ENCODE measurements at places on chromosomes 13 and 19. TPM values are rescaled to one million over a fixed set of nuclear protein-coding genes. Genes with fewer than 3 reads are reported as not detected.
A peak's percentile ranks its signal among the peaks of the same experiment; 100 is the strongest.

Gene SIGLEC11
- polyA plus RNA-seq, result 3.9 TPM

Gene FGF9
- 2.3 TPM for polyA plus RNA-seq

DNA sequence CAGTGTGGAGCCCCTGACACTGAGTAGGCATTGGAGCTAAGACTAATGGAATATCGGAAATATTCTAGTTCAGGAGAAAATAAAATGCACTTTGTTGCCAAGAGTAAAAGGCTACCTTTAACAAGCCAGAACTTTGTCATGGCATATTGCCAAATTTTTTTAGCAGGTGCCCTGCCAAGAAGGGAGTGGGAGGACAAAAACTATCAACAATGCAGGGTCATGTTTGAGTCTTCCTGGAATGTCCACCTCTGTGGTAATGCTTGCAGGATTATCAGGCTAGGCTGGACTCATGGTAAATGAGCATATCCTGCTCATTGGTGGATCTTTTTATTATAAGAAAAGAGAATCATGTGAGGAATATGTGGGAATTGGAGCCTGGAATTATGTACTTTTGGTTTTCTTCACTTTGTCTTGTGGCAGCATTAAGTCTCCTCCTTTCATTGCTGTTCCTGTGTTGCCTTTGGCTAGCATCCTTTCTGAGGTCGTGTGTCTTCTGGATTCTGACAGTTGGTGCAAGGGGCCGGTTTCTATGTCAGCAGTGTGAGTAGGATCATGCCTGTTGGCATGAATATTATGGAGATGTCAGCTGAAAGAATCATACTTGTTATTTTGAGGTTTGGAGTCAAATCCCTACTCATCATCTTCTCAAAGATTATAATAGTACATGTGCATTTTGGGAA, 122.9 kb upstream of the SPRY2 start:
- no peak for DNase-seq
- no peaks in the 10 kb centered on the region for H3K36me3 ChIP-seq
- no peak overlapping the region for H3K27ac ChIP-seq
- H3K4me1 ChIP-seq, result no peaks in the 10 kb centered on the region

GRCh38 chr13:75473468-75473867, 8.5 kb downstream of the TBC1D4 start:
- no peak for DNase-seq
- H3K27ac ChIP-seq, result no peak overlapping the region
- no peak overlapping the region for H3K4me3 ChIP-seq

DNA sequence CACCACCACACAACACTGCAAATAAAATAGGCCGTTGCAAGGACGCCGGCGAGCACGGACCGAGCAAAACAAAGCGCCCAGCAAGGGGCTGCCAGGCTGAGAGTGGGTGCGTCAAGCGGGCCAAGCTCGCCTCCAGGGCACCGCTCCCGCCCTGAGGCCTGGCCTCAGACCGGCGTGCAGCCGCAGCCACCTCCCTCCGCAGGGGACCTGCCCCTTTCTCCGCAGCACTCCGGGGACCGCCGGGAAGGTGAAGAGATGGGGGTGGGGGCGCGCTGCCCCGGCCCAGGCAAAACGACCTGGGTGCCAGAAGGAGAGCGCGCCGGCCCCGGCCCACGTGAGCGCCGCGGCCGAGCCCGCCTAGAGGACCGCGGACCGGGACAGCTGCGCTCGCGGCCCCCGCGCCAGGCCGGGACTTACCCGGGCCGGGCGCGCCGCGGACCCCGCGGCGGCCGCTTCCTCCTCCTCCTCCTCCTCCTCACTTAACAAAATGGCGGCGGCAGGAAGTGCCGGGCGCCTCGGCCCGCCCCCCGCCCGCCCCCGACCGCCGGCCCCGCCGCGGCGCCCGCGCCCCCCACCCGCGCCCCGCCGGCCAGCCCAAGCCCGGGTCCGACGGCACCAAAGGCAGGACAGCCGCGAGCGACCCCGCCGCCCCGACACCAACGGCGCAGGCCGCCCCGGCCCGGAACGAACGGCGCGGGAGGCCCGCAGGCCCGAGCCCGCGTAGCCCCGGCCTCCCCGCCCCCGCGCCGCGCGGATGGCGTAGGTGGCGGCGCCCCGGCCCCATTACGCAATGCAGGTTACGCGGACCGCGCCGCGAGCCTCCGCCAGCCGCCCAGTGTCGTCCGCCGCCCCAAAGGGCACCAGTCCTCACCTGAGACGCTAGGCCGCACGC, 674 bp downstream of the BRD4 start:
- peak; percentile 84 for DNase-seq
- no peaks in the 10 kb centered on the region for H3K36me3 ChIP-seq
- no peaks in the 10 kb centered on the region for H3K27me3 ChIP-seq
- peak overlapping the region; percentile 97 for H3K27ac ChIP-seq
- peak overlapping the region; percentile 96 for H3K4me3 ChIP-seq

DNA sequence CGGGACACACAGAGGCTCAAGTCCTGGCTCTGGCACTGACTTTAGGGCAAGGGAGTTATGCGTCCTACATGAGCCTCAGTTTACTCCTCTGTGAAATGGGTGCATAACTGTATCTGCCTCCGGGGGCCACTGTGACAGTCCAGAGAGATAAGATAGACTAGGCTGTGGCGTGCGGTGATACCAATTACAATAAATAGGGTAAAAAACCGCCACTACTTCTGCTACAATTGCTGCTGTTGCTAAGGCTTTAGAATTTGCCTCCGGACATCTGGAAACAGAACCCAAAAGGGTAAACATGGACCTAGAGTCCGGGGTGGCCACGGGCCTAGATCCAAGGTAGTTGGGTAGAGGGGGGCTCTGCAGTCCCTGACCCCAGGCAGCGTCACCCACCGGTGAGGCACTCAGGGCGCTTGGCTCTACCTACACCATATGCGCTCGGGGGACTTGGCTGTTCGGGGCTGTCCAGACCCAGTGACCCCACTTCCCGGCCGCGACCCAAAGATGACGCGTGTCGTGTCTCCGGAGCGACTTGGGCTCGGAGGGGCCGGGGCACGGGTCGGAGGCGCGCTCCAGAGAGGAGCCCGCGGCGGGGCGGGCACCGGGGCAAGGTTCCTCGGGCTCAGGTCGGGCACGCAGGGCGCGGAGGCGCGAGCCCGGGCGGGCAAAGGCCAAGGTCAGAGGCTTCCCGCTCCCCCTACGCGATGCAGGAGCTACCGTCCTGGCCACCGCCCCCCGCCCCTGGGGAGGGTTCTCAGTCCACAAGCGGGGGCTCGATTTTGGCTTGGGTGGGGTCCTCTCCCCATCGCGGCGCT, 1.1 kb downstream of the INSR start:
- H3K4me3 ChIP-seq, result peak overlapping the region; percentile 98
- peak; percentile 66 for DNase-seq
- peak overlapping the region; percentile 95 for H3K27ac ChIP-seq
- no peaks in the 10 kb centered on the region for H3K36me3 ChIP-seq

DNA sequence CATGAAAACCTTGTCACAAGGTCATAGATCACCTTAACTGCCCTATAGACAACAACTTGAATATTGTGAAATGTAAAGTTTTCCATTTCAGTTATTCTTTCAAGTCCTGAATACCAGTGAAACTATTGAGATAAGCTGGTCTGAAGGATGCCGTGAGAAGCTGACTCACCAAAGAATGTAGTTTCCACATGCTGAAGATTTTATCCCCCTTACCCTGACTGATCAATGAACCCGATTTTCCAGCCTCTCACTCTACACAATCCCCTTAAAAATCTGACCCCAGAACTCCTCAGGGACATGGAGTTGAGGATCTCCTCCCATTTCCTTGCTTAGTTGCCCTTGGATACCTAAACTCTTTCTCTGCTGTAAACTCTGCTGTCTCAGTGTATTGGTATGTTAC, 67.5 kb downstream of the POSTN start:
- no peak for DNase-seq
- no peak overlapping the region for H3K4me3 ChIP-seq
- H3K27ac ChIP-seq, result no peak overlapping the region

DNA sequence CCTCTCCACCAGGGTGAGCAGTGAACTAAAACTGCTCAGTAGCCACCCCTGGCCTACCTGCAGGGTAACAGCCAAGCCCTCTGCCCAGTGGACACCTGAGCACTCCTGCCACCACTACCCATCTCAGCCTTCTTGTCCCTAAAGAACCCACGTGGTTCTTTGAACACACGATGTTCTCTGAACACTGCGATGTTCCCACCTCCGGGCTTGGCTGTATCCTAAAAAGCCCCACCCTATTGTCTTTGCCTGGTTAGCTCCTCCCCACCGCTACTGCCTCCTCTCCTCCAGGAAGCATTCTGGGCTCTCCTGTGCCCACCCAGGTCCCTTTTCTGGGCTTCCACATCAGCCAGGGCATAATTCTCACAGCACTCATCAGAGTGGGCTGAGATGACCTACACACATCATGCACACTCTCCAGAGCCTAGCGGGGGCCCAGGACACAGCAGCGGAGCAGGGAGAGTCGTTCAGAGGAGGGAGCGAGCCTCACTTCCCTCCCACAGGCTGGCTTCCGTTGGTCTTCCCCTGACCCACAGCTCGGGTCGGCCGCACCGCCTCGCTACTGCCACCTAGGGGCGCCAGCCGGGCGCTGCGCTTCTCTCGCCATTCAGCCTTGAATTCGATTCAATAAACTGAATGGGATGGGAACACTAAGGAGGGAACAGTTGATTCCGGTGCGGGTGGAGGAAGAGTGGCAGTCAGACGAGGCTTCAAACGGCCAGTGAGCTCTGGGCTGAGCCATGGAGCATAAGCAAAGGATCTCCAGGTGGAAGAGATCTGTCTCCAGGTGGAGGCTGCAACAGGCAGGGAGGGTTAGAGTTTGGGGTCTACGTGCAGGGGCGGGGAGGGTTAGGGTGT, 3.2 kb downstream of the ELAVL1 start:
- H3K27ac ChIP-seq, result peak overlapping the region; percentile 82
- peak; percentile 87 for DNase-seq
- H3K27me3 ChIP-seq, result no peaks in the 10 kb centered on the region
- peaks cover 10% of the 10 kb centered on the region for H3K4me1 ChIP-seq
- H3K4me3 ChIP-seq, result no peak overlapping the region

GRCh38 chr13:80476953-80477352, 136.0 kb upstream of the SPRY2 start:
- no peaks in the 10 kb centered on the region for H3K36me3 ChIP-seq
- no peak overlapping the region for H3K27ac ChIP-seq
- H3K4me3 ChIP-seq, result no peak overlapping the region
- DNase-seq, result no peak
- H3K27me3 ChIP-seq, result no peaks in the 10 kb centered on the region

- H3K4me1 ChIP-seq, result no peaks in the 10 kb centered on the region
- H3K27me3 ChIP-seq, result no peaks in the 10 kb centered on the region
- H3K36me3 ChIP-seq, result no peaks in the 10 kb centered on the region
- H3K4me3 ChIP-seq, result no peak overlapping the region
- H3K27ac ChIP-seq, result no peak overlapping the region
Observed at GRCh38 chr13:107020393-107020792, 452.5 kb upstream of the ARGLU1 start.

DNA sequence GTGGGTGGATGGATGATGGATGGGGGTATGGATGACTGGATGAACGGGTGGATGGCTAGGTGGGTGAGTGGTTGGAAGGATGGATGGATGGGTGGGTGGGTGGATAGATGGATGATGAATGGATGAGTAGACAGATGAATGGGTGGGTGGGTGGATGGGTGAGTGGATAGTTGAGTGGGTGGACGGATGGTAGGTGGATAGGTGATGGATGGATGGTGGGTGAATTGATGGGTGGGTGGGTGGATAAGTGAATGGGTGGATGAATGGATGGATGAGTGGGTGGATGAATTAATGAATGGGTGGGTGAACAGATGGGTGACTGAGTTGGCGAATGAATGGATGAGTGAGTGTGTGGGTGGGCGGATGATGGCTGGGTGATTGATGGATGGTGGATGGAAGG, 4.9 kb downstream of the SMIM24 start:
- no peak overlapping the region for H3K4me3 ChIP-seq
- DNase-seq, result no peak
- no peaks in the 10 kb centered on the region for H3K27me3 ChIP-seq
- H3K4me1 ChIP-seq, result peaks cover 19% of the 10 kb centered on the region
- no peaks in the 10 kb centered on the region for H3K36me3 ChIP-seq

DNA sequence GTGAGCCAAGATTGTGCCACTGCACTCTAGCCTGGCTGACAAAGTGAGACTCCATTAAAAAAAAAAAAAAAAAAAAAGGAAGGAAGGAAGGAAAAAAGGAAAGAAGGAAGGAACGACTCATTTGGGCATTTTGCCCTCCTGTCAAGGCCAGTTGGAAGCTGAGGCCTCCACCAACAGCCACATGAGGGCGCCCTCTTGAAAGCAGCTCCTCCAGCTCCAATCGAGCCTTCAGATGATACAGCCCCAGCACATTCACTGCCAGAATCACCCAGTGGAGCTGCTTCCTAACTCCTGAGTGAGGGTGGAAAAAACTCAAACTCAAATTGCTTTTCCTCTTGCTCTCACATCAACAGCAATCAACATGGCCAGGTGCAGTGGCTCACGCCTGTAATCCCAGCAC, 40.9 kb downstream of the GNG7 start:
- no peak overlapping the region for H3K4me3 ChIP-seq
- H3K36me3 ChIP-seq, result no peaks in the 10 kb centered on the region
- H3K27me3 ChIP-seq, result no peaks in the 10 kb centered on the region

- H3K27me3 ChIP-seq, result no peaks in the 10 kb centered on the region
- peak; percentile 87 for DNase-seq
- H3K4me3 ChIP-seq, result peak overlapping the region; percentile 69
- peak overlapping the region; percentile 87 for H3K27ac ChIP-seq
- peaks cover 69% of the 10 kb centered on the region for H3K4me1 ChIP-seq
- H3K36me3 ChIP-seq, result no peaks in the 10 kb centered on the region
Observed at GRCh38 chr19:1266916-1267476, 2.1 kb upstream of the CIRBP start.

- H3K27ac ChIP-seq, result peak overlapping the region; percentile 79
- DNase-seq, result peak; percentile 89
- H3K27me3 ChIP-seq, result no peaks in the 10 kb centered on the region
- H3K4me1 ChIP-seq, result no peaks in the 10 kb centered on the region
Observed at GRCh38 chr13:100392709-100393630, 195.6 kb downstream of the GGACT start.

GRCh38 chr13:71240911-71241310, 626.1 kb downstream of the DACH1 start:
- H3K4me1 ChIP-seq, result no peaks in the 10 kb centered on the region
- no peaks in the 10 kb centered on the region for H3K27me3 ChIP-seq
- peak; percentile 24 for DNase-seq
- H3K4me3 ChIP-seq, result no peak overlapping the region
- no peaks in the 10 kb centered on the region for H3K36me3 ChIP-seq

GRCh38 chr13:52447815-52448552, 2.5 kb downstream of the VPS36 start:
- H3K4me3 ChIP-seq, result no peak overlapping the region
- H3K27ac ChIP-seq, result no peak overlapping the region
- no peaks in the 10 kb centered on the region for H3K27me3 ChIP-seq
- peaks cover 14% of the 10 kb centered on the region for H3K4me1 ChIP-seq
- no peak for DNase-seq

DNA sequence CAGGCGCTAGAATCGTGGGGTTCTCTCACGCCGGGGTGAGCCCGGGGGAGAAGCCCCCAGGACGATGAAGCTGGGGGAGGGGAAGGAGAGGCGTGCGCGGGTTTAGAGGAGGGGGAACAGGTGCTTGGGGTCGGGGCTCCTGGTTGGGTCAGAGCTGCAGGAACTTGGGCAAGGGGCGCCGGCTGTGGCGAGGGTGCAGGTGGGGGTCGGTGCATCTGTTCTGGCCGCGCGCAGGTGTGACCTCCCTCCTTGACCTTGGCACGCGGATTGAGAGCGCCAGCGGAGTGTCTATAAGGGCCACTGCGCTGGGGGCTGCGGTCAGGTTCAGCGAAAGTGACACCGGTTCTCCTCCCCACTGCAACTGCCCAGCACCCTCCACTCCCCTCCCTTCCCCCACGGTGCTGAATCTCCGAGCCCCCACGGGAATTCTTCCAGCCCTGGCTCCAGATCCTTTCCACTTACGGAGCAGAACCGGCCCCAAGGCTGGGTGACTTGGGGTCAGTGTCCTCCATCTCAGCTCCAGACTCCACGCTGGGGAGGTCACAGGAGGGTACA, 618 bp downstream of the TMEM38A start:
- no peaks in the 10 kb centered on the region for H3K36me3 ChIP-seq
- DNase-seq, result peak; percentile 24
- no peaks in the 10 kb centered on the region for H3K27me3 ChIP-seq
- H3K27ac ChIP-seq, result no peak overlapping the region

All from hepatocyte (in vitro differentiated cells).